ENCODE measurements at places on chromosomes 3 and 15. TPM values are rescaled to one million over a fixed set of nuclear protein-coding genes. Genes with fewer than 3 reads are reported as not detected.

The ZNF80 gene
- 1.4 TPM for total RNA-seq

The BFSP2 gene
- not detected for total RNA-seq

The LRRC58 gene
- total RNA-seq, result 18.8 TPM

The DNAJC13 gene
- total RNA-seq, result 39.5 TPM

DNA sequence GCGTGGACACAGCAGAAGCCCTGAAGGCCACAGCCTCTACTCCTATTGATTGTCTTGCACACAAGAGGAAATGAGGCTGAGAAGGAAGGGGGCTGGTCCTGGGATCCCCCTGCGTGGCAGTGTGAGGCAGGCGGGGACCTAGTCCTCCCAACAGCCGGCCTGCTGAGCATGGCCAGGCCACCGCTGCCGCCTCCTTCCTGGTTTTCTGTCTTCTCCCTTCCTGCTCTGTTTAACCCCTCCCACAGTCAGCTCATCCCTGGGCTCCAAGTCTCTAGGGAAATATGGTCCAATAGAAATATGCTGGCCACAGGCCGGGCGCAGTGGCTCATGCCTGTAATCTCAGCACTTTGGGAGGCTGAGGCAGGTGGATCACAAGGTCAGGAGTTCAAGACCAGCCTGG, 42.1 kb upstream of the HES1 start:
- H3K4me3 ChIP-seq, result no peak overlapping the region
- H3K27me3 ChIP-seq, result no peaks in the 10 kb centered on the region
- H3K4me1 ChIP-seq, result peaks cover 20% of the 10 kb centered on the region
- DNase-seq, result no peak

- no peaks in the 10 kb centered on the region for H3K4me1 ChIP-seq
- no peak overlapping the region for H3K4me3 ChIP-seq
- DNase-seq, result no peak
- H3K36me3 ChIP-seq, result no peaks in the 10 kb centered on the region
Observed at GRCh38 chr15:101470548-101471239, 18.8 kb downstream of the PCSK6 start.

- H3K27me3 ChIP-seq, result no peaks in the 10 kb centered on the region
- no peaks in the 10 kb centered on the region for H3K36me3 ChIP-seq
- H3K4me3 ChIP-seq, result no peak overlapping the region
- H3K27ac ChIP-seq, result no peak overlapping the region
- DNase-seq, result no peak
- H3K4me1 ChIP-seq, result no peaks in the 10 kb centered on the region
Observed at GRCh38 chr3:178505832-178506231, 30.4 kb upstream of the KCNMB2 start.

- H3K27ac ChIP-seq, result no peak overlapping the region
- no peak for DNase-seq
- H3K4me3 ChIP-seq, result no peak overlapping the region
- no peaks in the 10 kb centered on the region for H3K27me3 ChIP-seq
- no peaks in the 10 kb centered on the region for H3K36me3 ChIP-seq
- H3K4me1 ChIP-seq, result no peaks in the 10 kb centered on the region
Observed at GRCh38 chr15:35953424-35953823, 407.5 kb upstream of the DPH6 start.

DNA sequence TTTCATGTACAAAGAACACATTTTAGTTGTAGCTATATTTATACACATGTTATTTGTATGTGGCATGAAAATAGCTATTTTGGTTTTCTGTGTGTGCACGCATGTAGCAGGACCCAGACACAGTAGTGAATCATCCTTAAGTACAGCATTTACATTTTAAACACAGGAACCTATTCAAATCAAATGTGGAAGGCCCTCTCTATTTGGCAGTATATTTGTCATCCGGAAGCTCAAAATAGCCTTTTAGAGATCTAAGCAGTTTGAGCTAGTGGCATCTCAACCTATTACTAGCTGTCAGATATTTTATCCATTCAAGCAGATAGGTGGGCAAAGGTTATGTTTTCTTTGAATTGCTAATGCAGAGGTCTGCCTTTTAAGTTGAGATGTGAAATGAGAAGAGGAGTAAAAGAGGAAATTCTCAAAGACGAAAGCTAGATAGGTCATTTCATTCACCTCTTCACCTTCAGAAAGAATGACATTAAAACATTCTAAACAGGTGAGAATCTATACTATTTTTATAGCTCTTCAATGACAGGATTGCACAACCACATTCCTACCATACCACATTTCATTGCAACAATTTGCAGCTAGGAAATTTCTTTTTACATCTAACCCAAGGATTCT, 46.3 kb upstream of the TIPARP start:
- H3K4me1 ChIP-seq, result peaks cover 5% of the 10 kb centered on the region
- no peaks in the 10 kb centered on the region for H3K36me3 ChIP-seq
- no peaks in the 10 kb centered on the region for H3K27me3 ChIP-seq
- no peak for DNase-seq

DNA sequence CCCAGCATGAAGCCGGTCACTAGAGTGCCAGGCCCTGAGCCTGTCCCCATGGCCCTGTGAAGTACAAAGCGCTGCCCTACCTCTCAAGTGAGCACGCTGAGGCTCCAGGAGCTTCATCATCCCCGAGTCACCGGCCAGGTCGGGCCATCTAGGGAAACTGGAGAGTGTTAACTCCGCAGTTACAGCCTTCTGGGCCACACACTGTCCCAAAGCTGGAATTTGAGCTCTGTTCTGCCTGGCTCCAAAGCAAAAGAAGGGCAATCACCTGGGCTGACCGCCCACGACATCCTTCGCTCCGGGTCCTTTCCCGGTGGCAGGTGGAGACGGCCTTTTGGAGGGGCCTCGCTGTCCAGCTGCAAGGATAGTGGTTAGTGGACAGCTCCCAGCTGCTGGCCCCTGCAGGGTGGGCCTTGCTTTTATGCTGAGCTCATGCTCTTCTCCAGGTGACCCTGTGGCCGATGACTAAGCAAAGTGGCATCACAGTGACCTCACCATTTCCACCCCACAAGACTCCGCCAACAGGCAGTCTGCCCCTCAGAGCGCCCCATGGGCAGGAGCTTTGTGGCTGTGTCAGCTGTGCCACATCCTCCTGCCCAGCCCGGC, 3.5 kb upstream of the MUC4 start:
- H3K27me3 ChIP-seq, result no peaks in the 10 kb centered on the region
- H3K4me3 ChIP-seq, result no peak overlapping the region
- H3K27ac ChIP-seq, result no peak overlapping the region

DNA sequence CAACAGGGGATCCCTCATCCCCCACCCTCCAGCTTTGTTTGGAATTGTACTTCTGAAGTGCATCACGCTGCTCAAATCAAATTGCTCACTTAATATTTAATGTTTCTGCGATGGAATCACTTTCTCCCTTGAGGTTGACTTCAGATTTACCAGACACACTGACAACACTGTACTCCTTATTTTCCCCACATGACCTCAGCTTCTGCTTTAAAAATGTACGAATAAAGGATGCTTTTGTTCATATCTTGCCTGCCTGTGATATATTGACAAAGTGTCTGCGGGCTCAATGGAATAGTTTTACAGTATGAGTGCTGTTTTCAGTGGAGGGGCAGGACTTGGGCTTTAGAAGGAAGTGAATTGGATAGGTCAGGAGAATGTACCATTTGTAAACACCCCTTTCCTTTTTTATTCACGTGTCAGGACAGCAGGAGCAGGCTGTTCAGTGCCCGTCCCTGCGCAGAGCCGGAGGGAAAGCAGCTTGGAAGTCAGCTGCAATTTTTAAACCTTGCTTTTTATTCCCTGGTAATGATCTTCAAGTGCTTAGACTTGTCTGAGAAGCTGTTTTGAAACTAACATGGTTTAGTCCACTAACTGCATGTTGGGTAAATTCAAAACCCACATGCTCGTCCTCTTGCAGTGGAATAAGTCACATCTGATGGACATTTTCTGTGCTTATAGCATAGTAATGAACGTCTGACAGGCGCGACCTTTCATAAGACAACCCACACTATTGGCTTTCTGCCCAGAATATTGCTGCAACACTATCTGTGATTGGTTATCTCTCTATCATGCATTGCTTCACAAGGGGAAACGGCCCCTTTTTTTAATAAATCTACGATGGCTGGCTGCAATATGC, 29.9 kb downstream of the MBNL1 start:
- peak; percentile 70 for DNase-seq
- H3K36me3 ChIP-seq, result peaks cover 20% of the 10 kb centered on the region
- H3K27ac ChIP-seq, result peak overlapping the region; percentile 95
- H3K4me3 ChIP-seq, result peak overlapping the region; percentile 94
- no peaks in the 10 kb centered on the region for H3K27me3 ChIP-seq
- peaks cover 86% of the 10 kb centered on the region for H3K4me1 ChIP-seq

DNA sequence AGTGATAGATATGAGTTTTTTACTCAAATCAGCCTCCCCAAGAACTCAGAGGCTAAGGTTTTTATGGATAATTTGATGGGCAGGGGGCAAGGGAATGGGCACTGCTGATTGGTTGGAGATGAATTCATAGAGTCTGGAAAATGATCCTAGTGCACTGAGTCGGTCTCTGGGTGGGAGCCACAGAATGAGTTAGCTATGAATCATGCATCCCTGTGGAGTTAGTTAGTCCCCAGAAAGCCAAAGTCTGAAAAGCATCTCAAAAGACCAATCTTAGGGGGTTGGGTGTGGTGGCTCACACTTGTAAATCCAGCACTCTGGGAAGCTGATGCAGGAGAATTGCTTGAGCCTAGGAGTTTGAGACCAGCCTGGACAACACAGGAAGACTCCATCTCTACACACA, 516.1 kb downstream of the AGBL1 start:
- no peak overlapping the region for H3K27ac ChIP-seq
- H3K27me3 ChIP-seq, result no peaks in the 10 kb centered on the region
- no peak overlapping the region for H3K4me3 ChIP-seq
- H3K36me3 ChIP-seq, result no peaks in the 10 kb centered on the region

- no peaks in the 10 kb centered on the region for H3K36me3 ChIP-seq
- no peaks in the 10 kb centered on the region for H3K4me1 ChIP-seq
- no peak for DNase-seq
- no peak overlapping the region for H3K4me3 ChIP-seq
Observed at GRCh38 chr15:33565094-33565493, 254.3 kb downstream of the RYR3 start.

- H3K27me3 ChIP-seq, result no peaks in the 10 kb centered on the region
- H3K4me1 ChIP-seq, result no peaks in the 10 kb centered on the region
- no peak overlapping the region for H3K4me3 ChIP-seq
- no peak overlapping the region for H3K27ac ChIP-seq
Observed at GRCh38 chr3:117201901-117202774, 492.6 kb downstream of the TUSC7 start.

- H3K27ac ChIP-seq, result no peak overlapping the region
- no peaks in the 10 kb centered on the region for H3K36me3 ChIP-seq
- no peak overlapping the region for H3K4me3 ChIP-seq
Observed at GRCh38 chr3:195448205-195448875, 5.5 kb upstream of the ACAP2 start.

DNA sequence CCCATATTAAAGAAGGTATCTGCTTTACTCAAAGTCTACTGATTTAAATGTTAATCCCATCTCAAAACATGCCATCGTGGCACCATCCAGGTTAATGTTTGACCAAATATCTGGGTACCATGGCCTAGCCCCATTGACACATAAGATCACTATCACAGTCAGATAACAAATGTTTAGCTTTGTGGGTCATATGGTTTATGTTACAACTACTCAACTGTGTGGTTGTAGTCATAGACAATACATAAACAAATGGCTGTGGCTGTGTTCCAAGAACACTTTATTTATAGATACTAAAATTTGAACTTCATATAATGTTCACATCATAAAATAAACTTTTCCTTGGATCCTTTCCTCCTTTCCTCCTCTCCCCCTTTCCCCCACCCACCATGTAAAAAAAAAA, 9.8 kb upstream of the SNRPN start:
- no peaks in the 10 kb centered on the region for H3K4me1 ChIP-seq
- H3K4me3 ChIP-seq, result no peak overlapping the region
- peaks cover 4% of the 10 kb centered on the region for H3K36me3 ChIP-seq
- no peak overlapping the region for H3K27ac ChIP-seq

- no peaks in the 10 kb centered on the region for H3K36me3 ChIP-seq
- peaks cover 29% of the 10 kb centered on the region for H3K4me1 ChIP-seq
- H3K27ac ChIP-seq, result no peak overlapping the region
- no peaks in the 10 kb centered on the region for H3K27me3 ChIP-seq
Observed at GRCh38 chr15:98751767-98752166, 103.4 kb downstream of the IGF1R start.

DNA sequence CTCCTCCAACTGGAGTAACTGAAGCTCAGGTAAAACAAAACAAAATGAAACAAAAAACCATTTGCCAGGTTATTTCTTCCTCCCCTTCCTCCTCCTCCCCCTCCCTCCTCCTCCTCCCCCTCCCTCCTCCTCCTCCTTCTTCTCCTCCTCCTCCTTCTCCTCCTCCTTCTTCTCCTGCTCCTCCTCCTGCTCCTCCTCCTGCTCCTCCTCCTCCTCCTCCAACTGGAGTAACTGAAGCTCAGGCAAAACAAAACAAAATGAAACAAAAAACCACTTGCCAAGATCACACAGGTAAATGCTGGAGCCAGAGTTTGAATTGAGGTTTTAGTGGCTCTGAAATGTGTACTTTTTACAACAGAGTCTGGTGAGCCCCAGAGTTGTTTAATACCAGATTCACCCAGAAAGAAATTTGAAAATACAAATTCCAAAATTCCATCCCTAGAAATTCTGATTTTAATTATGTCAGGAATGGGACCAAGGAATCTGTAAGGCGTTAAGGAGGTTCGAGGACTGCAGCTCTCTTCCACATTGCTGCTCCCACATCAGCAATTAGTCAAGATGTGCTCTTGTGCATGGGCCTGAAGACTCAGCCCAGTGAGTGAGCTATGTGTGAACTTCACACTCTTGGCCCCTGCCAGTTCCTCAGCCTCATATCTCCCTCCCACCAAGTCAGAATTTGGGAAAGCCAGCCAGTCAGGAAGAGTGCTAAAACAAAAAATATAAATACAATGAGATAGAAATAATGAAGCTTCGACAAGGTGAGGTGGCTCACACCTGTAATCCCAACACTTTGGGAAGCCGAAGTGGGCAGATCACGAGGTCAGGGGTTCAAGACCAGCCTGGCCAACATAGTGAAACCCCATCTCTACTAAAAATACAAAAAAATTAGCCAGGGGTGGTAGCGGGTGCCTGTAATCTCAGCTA, 31.6 kb upstream of the ZNF770 start:
- H3K4me1 ChIP-seq, result peaks cover 7% of the 10 kb centered on the region
- H3K27me3 ChIP-seq, result peaks cover 19% of the 10 kb centered on the region
- DNase-seq, result no peak
- H3K4me3 ChIP-seq, result no peak overlapping the region
- no peaks in the 10 kb centered on the region for H3K36me3 ChIP-seq

DNA sequence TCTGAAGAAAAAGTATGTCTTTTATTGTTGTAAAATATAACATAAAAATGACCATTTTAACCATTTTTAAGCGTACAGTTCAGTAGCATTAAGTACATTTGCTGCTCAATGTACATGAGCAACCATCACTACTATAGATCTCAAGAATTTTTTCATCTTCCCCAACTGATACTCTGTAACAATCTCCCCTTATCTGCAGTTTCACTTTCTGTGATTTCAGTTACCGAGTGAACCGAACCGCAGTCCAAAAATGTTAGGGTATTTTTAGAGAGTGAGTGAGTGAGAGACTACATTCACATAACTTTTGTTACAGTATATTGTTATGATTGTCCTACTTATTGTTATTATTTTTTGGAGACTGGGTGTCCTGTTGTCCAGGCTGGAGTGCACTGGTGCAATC, 9.0 kb upstream of the SLC25A26 start:
- no peak for DNase-seq
- H3K36me3 ChIP-seq, result no peaks in the 10 kb centered on the region
- no peak overlapping the region for H3K4me3 ChIP-seq
- no peaks in the 10 kb centered on the region for H3K4me1 ChIP-seq
- H3K27ac ChIP-seq, result no peak overlapping the region

All from activated T-cell treated with anti-CD3 and anti-CD28 coated beads, Interleukin-2, amount 50 U/mL, for 72 hours (primary cell).